ENCODE measurements at places on chromosomes 7 and 10.

GRCh38 chr10:101216207-101217043 is 12.8 kb downstream of the LBX1 start:
- DNase-seq = peak; percentile 15

- no peak for DNase-seq
Measured at GRCh38 chr7:99699946-99700345, 20.1 kb upstream of the CYP3A5 start.

- no peak for DNase-seq
Measured at GRCh38 chr10:64265961-64266360, 744.8 kb downstream of the REEP3 start.

- DNase-seq = no peak
Measured at GRCh38 chr10:1253523-1254353, 197.6 kb downstream of the WDR37 start.

DNA sequence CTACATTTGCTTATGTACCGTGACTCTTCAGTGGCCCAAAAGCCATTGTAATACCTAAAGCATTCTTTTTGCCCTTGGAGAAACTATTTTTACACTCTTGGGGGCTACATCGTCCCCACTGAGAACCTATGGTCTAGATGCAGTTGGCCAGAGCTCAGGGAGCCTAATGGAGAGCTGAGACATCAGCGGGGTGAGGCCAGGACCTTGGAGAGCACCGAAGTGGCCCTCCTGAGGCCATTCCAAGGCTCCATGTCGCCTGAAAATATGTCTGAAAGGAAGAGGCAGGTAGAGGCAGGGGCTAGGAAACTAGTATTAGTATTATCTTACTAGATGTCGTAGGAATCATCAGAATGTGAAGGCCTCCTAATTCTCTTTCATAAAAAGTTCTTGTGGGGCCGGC is 4.9 kb downstream of the PKD2L1 start:
- DNase-seq = no peak
